Epithelial cell of prostate (primary cell): ENCODE measurements at places on chromosomes 7 and 10.

- peak; percentile 66 for DNase-seq
These were observed 6.7 kb upstream of the MGAM2 start for GRCh38 chr7:142104550-142105527.

DNA sequence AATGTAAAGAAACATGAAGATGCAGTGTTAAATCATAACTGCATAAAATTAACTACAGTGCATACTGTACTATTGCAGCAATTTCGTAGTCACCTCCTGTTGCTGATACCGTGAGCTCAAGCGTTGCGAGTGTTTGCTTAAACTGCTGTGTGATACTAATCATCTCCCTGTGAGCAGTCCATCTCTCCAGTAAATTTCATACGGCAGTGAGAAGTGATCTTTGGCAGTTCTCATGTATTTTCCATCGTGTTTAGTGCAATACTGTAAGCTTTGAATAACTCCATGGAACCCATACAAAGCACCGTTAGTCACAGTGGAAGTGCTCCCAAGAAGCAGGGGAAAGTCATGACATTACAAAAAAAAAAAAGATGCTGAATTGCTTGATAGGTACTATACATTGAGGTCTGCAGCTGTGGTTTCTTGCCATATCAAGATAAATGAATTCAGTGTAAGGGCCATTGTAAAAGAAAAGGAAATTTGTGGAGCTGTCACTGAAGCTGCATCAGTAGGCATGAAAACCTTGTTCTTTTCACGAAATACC lies 360.4 kb downstream of the EXOC4 start:
- DNase-seq: no peak

DNA sequence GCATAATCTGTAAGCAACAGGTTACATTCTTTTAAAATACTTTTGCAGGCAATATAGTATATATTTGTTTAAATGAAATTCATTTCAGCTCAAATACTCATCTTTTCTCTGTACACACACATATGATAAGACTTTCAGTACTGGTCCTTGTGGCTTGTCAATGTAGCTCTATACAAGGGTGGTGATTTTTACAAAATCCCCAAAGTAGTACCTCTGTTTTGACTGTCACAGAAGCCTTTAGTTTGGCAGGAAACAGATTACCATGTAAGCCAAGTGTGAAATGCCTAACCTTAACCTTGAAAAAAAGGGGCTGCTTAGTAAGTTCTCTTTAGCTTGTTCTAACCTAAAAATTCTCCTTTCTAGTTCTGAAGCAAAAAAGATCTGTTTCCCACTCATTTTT lies 87.9 kb downstream of the KCND2 start:
- DNase-seq: no peak

DNA sequence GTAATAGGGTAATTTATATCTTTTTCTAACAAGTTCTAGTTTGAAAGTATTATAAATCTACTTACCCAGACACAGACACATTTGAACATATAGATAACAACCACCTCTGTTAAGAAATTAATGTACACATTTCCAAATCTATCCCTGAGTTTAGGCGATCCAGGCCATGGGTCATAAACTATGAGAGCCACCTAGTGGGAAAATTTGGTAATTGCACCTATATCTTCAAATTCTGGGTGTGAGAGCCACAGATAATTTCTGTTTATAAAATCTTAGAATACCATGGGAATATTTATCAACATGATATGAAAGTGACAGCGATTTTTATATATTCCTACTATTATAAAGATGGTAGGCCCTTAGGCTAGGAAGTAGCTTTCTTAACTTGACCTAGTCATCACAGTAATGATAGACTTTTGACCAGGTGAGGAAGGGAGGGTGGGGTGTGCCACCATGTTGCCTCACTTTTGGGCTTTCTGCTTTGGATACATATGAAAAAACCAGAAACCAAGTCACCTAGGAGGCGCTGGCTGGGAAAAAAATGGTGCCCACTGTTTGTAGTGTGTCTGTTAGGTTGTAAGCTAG lies 8.0 kb upstream of the EPHA1 start:
- no peak for DNase-seq

DNA sequence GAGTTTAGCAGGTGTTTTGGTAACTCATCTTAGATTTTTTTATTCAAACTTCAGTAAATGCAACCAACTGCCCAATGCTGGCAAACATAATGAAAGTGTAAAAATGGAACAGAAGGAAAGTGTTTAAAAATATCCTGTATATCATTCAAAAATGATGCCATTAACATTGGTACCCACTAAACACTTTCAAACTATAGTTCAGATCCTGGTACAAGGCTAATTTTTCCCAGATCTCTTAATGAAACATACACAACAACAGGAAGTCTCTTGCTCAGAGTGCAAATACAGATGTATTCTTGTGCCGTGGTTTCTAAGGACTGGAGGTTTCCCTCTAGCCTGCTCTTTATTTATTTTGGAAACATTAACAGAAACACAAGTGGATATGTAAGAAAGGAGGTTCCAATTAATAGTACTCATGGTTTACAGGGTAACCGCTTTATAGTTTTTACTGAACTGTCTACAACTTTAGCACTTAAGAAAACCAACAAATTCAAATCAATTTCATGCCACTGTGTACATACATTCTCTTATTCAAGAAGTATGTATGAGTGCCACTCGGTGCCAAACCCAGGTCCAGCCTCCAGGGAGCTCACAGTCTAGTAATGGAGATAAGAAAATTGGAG lies 176.0 kb upstream of the AKR1E2 start:
- no peak for DNase-seq

GRCh38 chr7:25619963-25620799 lies 391.9 kb upstream of the NPVF start:
- no peak for DNase-seq

- DNase-seq: no peak
These were observed 2.0 kb downstream of the GRIFIN start for GRCh38 chr7:2474224-2474623.

DNA sequence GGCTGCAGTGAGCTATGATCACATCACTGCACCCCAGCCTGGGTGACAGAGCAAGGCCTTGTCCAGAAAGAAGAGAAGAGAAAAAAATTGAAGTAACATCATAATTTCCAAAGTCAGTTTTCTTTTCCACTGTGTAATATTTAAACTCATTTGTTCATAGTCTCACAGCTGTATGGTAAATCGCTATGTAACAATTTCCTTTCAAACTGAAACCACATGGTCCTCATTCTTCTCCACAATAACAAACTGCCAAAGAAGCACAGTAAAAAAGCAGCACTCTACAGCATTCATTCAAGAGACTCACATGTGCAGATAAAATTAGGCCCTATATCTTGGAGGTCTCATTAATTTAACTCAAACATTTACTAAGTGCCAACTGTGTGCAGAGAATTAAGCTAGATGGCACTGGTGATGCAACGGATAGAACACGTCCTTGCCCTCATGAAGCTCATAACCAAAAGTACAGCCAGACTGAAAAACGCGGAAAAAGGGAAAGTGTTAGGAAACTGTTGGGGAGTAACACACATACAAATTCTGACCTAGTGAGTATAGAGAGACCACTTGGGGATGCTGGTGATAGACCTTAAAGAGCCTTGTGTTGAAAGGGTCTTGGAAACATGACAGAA lies 174.0 kb upstream of the KCTD7 start:
- no peak for DNase-seq

GRCh38 chr10:91864744-91865143 lies 44.5 kb downstream of the FGFBP3 start:
- no peak for DNase-seq

- peak; percentile 76 for DNase-seq
These were observed 53.6 kb downstream of the SEC61G start for GRCh38 chr7:54705436-54705835.
